ENCODE measurements at places on chromosomes 1 and 21.

- no peak for DNase-seq
Observed at GRCh38 chr1:46760558-46761166, 38.2 kb upstream of the CYP4B1 start.

DNA sequence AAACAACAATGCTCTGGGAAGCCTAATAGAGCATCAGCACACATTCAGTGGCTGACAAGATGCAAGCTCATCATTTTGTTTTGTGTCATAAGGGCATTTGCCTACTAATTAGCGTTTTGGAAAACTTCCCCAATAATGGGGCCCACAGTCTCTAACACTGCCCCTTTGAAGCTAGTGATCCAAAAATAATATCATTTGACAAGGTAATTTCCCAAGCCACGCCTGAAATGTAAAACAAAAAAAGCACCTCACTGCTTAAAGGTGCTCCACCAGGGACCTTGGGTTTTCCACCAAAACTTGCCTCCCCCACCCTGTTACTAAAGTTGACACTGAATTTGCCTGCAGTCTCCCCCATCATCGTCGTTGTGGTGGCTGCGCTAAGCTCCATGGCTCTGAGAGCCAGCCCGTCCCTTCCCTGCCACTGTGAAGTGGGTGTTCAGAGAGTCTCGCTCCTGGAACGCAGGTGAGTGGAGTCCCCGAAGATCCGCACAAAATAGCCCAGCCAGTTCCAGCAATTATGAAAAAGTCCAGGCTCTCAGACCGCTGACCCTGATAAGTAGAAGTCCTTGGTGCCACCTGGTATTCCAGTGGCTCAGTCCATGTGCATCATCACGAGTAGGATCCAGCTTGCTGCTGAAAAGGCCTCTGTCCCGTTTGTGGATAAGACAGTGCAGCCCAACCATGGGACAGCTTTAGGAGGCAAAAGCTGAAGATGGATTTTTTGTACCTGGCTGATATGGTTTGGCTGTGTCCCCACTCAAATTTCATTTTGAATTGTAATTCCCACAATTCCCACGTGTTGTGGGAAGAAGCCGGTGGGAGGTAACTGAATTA, 52.2 kb downstream of the RAB3GAP2 start:
- no peak for DNase-seq

GRCh38 chr1:78291418-78291817, 199.4 kb upstream of the PTGFR start:
- DNase-seq: no peak

DNA sequence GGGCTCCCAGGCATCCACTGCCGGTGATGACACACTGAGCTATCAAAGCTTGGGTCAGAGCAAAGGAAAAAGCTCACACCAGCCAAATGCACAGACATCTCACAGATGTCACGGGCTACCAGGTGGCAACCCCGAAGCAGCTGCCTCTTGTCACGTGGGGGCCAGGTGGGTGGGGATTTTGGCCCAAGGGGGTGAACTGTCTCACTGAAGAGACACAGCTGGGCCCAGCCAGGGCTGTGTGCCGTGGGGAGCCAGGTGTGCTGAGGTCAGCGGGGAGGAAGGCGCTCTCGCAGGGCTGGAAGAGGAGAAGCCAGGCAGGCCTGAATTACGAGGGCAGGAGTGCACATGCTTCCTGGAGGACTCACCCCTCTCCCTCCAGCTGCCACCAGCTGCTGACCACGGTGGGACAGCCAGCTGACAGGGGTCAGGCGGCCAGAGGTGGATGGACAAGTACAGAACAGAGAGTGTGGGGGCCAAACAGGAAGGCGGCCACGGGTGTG, 32.4 kb downstream of the KCNN3 start:
- DNase-seq: peak; percentile 65

GRCh38 chr1:162206749-162207635, 137.5 kb downstream of the NOS1AP start:
- peak; percentile 25 for DNase-seq

- no peak for DNase-seq
Observed at GRCh38 chr1:38153778-38154470, 107.3 kb upstream of the POU3F1 start.

GRCh38 chr1:215114154-215114933, 31.8 kb downstream of the KCNK2 start:
- no peak for DNase-seq

- peak; percentile 61 for DNase-seq
Observed at GRCh38 chr1:77281491-77282186, at the start of gene AK5. AK5 (plus strand) TSS chr1:77282019; CDS start chr1:77282314, 295 bp downstream.

GRCh38 chr1:5744911-5745799, 247.1 kb downstream of the NPHP4 start:
- DNase-seq: no peak

DNA sequence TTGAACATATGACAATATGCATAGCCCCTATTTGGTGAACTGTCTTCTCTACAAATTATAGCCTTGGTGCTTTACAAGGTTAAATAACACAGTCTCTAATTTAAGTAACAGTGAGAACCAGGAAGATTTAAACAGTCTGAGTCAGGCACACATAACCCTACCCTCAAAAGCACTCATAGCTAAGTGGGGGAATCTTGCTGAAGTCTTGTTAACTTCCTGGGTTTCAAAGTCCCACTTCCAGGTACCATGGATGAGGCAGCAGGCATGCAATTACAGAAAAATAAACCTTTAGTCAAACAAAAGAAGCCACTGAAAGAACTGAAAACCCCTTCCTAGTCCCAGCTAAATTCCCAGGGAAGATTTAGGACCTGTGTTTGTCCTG, 147.6 kb downstream of the PBX1 start:
- DNase-seq: no peak

GRCh38 chr1:157956732-157957131, 36.7 kb upstream of the KIRREL1 start:
- DNase-seq: no peak

- DNase-seq: no peak
Observed at GRCh38 chr1:202593845-202594244, 116.4 kb downstream of the SYT2 start.

- DNase-seq: no peak
Observed at GRCh38 chr1:92167151-92167550, 50.6 kb upstream of the C1orf146 start.

DNA sequence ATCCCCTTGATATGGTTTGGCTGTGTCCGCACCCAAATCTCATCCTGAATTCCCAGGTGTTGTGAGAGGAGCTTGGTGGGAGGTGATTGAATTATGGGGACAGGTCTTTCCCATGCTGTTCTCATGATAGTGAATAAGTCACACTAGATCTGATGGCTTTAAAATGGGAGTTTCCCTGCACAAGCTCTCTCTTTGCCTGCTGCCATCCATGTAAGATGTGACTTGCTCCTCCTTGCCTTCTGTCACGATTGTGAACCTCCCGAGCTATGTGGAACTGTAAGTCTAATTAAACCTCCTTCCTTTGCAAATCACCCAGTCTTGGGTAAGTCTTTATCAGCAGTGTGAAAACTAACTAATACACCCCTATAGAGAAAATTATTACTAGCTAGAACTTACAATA, 959.5 kb upstream of the ADGRL2 start:
- DNase-seq: no peak

- DNase-seq: no peak
Observed at GRCh38 chr1:192573499-192573898, 2.1 kb upstream of the RGS1 start.

DNA sequence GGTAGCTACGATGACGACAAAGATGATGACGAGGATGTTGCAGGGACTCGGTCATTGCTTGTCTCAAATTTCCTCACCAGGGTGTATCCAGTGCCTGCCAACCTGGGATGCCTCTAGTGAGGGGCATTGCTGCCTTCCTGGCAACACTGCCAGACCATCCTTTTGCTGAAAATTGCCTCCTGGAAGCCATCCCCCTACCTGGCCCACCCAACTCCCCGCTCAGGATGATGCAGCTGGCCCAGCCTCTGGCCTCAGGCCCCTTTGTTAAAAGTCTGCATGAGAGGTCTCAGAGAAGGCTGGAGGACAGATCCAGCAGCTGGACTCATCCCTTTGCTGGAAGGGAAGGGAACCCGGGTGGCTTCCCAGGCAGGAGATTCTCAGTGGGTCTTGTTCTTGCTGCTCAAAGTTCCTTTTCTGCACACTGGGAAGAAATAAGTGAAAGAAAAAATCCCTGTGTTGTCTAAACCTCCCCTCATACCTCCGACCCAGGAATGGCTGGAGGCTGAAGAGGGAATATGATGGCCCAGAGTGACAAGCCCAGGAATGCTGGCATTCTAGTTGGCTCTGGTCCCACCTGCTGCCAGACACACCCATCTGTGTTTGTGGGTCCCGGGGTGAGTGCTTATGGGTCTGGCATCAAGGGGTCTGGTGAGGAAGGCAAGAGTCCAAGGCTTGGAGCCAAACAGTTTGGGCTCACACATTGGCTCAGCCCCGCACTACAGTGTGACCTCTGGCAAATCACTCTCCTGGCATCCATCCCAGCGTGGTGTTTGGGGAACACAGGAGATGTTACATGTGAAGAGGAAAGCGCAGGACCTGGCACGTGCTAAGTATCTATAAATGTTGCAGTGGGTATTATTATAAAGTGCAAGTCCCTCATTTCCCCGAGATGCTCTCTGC, 6.7 kb upstream of the FNDC5 start:
- DNase-seq: no peak

DNA sequence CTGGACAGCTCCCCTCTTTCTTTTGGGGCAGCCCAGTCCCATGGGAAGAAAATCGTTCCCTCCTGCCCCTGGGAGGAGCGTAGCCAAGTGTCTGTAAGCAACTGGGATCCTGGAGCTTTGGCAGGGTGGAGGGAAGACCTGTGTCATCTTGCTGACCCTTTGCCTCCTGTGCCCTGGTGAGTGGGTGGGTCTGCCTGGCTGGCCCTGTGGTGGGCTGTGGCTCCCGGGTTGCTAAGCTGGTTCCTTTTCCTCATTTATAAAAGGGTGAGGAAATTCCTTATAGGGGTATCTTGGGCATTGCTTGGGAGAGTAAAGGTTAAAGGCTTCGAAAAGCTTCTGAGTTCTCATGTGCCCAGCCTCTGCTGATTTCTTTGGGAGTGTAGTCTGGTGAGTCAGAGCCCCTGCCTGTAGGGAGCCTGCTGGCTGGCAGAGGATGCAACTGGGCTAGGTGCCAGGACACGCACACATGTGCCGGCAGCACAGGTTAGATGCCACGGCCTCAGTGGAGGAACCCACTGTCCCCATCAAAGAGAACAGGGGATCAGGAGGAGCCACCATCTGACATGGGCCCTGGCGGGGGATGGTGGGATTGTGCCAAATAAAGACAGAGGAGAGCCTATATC, 85.2 kb downstream of the ARHGEF10L start:
- peak; percentile 28 for DNase-seq

- DNase-seq: no peak
Observed at GRCh38 chr1:92306020-92306419, 7.2 kb downstream of the RPAP2 start.

DNA sequence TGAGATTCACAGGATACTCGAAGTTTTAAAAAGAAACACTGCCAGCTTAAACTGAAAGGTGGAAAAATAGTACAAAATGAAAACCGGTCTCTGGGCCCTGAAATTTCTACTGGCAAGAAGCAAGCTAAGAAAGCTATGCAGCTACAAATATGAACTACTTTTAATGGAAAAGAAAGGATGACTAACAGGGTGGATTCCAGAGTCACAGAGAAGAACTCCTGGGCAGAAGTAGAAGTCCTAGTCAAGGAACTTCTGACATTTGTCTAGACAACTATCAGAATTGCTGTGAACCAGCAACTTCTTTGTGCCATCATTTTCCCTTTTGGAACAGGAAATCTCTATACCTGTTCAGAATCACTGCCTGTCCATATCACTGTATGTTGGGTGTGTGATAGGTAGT, 38.1 kb downstream of the CD160 start:
- DNase-seq: no peak

- no peak for DNase-seq
Observed at GRCh38 chr21:44748621-44749020, 37.2 kb upstream of the TSPEAR start.

- peak; percentile 80 for DNase-seq
Observed at GRCh38 chr1:51648180-51649109, 31.6 kb downstream of the OSBPL9 start.

GRCh38 chr1:32501865-32502264, 37.0 kb downstream of the ZBTB8B start:
- no peak for DNase-seq

- no peak for DNase-seq
Observed at GRCh38 chr21:38933731-38934130, 128.0 kb downstream of the ETS2 start.

GRCh38 chr21:43361493-43362296, 65.2 kb downstream of the SIK1 start:
- DNase-seq: no peak

- peak; percentile 39 for DNase-seq
Observed at GRCh38 chr1:207752456-207752998, 673 bp downstream of the CD46 start.

GRCh38 chr1:111556325-111557037, 53.0 kb upstream of the ADORA3 start:
- DNase-seq: no peak

DNA sequence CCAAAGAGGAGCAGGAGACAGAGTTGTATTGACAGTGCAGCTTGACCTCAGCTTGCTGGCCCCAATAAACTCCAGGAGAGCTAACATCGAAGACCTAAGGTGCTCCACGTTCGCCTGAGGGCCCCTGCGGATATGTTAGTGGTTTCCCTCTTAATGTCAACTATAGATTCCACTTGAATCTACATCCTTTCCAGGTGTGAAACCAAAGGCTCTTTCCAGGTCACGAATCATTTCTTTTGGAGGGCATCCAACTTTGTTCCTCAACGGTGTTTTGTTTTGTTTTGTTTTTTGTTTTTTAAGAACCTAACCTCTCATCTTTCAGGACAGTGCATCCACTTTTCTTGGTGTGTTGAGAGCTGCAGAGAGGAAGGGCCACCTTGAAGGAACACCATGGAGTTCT, 267.6 kb upstream of the SGIP1 start:
- no peak for DNase-seq

DNA sequence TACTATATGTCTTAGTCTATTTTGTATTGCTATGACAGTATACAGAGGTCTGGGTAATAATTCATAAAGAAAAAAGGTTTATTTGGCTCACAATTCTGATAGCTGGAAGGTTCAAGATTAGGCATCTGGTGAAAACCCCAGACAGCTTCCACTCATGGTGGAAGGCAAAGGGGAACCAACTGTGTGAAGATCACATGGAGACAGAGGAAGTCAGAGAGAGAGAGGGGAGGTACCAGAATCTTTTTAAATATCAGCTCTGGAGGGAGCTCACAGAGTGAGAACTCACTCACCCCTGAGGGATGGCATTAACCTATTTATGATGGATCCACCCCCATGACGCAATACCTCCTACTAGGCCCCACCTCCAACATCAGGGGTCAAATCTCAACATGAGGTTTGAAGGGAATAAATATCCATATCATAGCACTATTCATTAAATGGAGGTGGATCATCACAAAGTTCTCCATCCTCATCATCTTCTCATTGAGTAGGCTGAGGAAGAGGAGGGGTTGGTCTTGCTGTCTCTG, 290.5 kb downstream of the DSCAM start:
- DNase-seq: no peak

All from BE2C (cell line).